ENCODE measurements at places on chromosomes 4 and X.

DNA sequence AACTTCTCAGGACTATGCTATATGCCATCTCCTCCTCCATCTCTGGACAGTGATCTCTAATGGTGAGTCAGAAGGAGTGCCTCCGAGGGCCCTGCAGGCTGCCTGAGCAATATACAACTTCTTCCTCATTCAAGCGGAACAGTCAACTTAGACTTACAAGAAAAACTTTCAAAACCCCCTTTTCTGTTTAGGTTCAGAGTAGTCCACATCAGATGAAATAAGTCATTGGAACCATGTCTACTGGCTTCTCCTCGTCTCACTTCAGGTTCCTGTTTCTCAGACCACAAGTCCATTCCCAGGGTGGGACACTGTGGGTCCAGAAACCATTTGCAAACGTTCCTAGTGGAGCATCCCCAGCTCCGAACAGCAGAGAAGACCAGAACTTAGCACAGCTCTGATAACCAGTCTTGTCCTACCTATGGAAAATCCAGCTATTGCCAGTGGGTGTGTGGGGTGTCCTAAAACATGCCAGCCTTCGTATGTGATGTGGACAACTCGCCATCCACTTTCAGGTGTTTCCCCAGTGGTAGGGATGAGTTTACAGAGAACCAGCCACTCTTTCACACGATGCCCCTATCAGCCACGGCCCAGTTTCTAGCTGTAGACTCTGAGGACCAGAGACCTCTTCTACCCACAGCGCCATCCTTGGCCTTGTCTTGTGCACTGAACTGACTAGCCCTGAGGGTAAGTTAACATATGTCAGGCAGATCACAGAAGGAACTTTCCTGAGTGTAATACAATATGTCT lies 32.7 kb upstream of the NKRF start:
- DNase-seq = no peak

GRCh38 chr4:10981576-10981975 lies 297.0 kb upstream of the CLNK start:
- no peak for DNase-seq

GRCh38 chr4:155617296-155617695 lies 49.4 kb upstream of the GUCY1A1 start:
- DNase-seq = no peak

GRCh38 chr4:185567381-185568376 lies 32.4 kb upstream of the PDLIM3 start:
- no peak for DNase-seq

- DNase-seq = no peak
Measured at GRCh38 chrX:44744799-44745198, 99.0 kb upstream of the DUSP21 start.

DNA sequence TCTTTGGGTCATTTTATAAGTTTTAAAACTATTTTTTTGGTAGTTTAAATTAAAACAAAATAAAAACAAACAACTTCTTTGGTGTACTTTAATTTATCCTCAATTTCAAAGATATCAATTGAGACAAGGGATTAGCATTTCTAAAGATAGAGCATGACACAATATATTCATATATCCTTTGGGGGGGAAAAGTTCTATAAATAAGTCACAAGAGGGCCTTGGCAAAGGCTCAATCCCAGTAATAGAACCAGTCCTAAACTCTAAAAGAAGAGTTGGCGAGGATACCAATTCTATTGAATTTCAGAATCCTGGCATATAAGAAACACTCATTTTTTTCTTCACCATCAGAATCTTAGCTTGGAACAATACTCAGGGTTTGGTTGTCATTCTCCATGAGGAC lies 89.7 kb downstream of the COL4A6 start:
- no peak for DNase-seq

GRCh38 chr4:185036019-185036418 lies 17.7 kb downstream of the HELT start:
- no peak for DNase-seq

- DNase-seq = peak; percentile 96
Measured at GRCh38 chr4:153344131-153345011, at the start of gene MND1. TSS of gene MND1 (plus strand) at chr4:153344688. CDS start at chr4:153344738, 50 bp downstream.

GRCh38 chr4:177401658-177402273 lies 40.5 kb downstream of the AGA start:
- DNase-seq = no peak

DNA sequence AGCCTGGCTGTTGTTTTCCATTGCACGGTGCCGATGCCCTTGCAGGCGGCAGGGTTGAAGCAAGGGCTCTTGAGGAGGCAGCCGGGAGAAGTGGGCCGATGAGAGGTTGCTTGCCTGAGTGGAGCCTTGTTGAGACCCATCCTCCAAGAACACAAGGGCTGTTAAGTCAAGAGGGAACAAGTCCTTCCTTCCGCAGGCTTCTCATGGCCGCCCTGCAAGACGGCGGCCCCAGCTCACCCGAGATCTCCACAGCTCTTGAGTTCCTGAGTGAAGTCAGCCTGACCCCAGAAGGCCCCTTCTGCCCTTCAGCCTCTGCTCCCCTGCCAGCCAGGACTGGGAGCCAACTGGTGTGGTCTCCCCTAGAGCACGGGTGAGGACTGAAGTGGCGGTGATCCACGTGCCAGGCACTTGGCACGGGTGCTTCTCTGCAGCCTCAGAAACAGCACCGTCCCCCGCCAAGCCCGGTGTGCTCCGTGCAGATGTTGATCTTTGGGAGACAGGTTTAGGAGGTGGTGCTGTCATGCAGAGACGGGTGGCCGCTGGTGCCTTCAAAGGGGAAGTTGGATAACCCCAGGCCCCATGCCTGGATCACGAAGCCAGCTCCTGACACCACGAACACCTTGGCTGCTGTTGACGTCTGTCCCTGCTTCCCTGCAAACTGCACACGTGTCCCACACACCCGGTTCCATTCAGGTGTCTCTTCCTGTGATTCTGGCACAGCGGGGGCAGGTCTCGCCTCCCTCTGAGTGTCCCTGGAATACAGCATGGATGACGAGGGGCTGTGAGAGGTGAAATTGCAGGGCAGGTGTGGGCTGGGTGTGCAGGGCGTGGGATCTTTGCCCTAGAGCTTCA lies 164.4 kb upstream of the PSAPL1 start:
- DNase-seq = no peak

DNA sequence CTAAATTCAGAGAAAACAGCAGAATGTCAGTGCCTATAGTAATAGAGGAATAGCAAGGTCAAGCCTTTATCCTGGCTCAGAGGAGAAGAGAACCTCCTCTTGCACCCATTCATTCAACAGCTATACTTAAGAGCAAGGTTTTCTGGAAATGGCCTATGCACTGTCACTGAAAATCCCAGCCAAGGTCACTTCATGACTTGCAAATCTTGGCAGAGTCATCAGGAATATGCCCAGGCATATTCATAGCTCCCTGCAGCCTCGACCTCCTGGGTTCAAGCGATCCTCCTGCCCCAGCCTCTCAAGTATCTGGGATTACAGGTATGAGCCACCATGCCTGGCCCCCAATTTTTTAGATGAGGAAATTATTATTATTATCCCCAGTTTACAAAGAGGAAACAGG lies 35.8 kb upstream of the NOCT start:
- no peak for DNase-seq

DNA sequence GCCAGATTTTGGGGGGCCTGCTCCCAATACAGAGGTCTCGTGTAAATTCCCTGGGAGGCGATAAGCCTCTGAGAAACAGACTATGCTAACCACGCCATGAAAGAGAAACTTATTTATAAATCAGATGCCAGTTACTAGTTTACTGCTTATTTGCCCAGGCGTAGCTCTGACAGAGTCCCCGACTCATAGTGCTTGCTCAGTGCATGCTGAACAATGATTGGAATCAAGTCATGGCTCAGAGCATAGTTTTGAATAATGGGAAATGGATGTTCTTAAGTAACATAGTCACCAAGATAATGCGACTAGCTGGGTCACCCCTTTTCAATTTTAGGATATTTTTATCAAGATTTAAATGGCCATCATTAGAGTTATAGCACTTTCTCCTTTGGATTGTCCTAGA lies 39.9 kb downstream of the HTT start:
- DNase-seq = no peak

DNA sequence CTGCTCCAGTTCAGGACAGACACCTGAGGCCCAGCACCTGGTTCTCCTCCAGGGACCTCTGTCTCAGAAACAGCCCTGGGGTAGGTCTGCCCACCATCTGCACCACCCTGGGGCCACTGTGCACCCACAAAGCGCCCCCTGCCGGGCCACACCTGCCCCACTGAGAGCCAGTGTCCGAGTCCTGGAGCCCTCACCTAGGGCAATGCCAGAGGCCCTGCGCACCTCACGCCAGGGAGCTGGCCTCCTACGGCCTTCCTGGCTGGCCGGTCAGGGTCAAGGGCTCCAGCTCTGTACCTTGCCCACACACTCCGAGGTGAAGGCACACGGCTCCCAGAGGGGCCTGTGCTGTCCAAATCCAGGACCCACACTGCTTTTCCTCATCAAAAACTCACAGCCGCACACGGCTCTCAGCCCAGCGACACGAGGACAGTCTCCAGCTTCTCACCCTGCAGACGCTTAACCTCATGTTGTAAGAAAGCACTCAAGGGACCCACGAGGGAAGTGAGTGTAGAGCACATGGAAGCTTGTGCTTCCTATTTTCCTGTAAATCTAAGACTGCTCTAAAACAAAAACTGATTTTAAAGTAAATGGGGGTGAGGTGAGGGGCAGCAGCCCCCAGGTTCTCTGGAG lies 5.4 kb downstream of the CTBP1 start:
- DNase-seq = no peak

DNA sequence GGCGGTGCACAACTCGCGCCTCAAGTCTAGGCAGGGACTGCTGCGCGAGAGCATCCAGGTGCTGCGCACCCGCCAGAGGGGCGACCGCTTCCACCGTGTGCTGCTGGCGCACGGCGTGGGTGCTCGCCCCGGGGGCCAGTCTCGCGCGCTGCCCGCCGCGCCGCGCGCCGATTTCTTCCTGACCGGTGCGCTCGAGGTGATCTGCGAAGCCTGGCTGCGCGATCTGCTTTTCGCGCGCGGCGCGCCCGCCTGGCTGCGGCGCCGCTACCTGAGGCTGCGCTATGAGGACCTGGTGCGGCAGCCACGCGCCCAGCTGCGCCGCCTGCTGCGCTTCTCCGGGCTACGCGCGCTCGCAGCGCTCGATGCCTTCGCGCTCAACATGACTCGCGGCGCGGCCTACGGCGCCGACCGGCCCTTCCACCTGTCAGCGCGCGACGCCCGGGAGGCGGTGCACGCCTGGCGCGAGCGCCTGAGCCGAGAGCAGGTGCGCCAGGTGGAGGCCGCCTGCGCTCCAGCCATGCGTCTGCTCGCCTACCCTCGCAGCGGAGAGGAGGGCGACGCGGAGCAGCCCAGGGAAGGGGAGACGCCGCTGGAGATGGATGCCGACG lies 1.3 kb downstream of the CHST7 start:
- DNase-seq = peak; percentile 51

DNA sequence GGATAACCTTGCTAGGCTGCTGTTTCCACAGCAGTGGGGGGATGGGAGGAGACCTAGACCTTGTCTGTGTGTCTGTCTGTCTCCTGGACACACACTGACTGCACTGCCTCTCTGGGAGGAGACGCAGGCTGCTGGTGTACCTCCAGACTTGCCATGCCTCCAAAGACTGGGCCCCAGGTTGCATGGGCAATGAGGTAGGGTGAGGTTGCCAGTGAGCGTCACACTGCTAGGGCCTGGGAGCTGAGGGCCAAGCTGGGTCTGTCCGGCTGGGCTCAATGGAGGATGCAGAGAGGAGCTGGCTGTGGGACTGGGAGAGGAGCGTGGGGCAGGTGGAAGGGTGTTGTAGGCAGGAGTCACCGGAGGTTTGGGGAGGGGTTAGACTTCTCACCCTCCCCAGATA lies 16.6 kb downstream of the MAGED2 start:
- DNase-seq = no peak

- DNase-seq = no peak
Measured at GRCh38 chr4:94933799-94934198, 176.0 kb downstream of the BMPR1B start.

- DNase-seq = no peak
Measured at GRCh38 chr4:82500435-82501153, 61.2 kb downstream of the TMEM150C start.

DNA sequence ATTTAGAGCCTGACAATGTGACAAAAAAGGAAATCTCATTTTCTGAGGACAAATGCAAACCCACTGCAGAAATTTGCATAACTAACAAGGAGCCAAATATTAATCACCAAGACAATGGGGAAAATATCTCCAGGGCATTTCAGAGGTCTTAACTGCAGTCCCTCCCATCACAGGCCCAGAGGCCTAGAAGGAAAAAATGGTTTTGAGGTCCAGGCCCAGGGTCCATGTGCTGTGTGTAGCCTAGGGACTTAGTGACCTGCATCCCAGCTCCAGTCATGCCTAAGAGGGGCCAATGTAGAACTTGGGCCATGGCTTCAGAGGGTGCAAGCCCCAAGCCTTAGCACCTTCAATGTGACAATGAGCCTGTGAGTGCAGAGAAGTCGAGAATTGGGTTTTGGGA lies 44.2 kb downstream of the P2RY10 start:
- DNase-seq = no peak

DNA sequence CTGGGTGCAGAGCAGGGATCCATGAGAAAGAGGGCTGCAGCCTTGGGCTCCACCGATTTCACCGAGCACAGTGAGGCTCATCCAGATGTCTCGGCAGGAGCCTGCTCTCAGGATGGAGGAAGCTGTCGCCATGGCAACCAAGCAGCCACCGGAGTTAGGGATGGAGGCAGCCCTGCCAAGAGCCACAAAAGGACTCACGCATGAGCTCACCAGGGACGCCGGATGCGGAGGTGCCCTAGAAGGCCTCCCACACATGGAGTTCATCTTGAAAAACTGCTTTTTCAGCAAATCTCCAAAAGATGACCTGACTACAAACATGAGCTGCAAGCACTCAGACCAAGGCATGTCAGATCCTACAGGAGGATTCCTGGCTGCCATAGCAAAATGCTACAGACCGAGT lies 90.7 kb downstream of the WFS1 start:
- peak; percentile 79 for DNase-seq

- DNase-seq = no peak
Measured at GRCh38 chr4:86497980-86498862, 95.9 kb upstream of the PTPN13 start.

DNA sequence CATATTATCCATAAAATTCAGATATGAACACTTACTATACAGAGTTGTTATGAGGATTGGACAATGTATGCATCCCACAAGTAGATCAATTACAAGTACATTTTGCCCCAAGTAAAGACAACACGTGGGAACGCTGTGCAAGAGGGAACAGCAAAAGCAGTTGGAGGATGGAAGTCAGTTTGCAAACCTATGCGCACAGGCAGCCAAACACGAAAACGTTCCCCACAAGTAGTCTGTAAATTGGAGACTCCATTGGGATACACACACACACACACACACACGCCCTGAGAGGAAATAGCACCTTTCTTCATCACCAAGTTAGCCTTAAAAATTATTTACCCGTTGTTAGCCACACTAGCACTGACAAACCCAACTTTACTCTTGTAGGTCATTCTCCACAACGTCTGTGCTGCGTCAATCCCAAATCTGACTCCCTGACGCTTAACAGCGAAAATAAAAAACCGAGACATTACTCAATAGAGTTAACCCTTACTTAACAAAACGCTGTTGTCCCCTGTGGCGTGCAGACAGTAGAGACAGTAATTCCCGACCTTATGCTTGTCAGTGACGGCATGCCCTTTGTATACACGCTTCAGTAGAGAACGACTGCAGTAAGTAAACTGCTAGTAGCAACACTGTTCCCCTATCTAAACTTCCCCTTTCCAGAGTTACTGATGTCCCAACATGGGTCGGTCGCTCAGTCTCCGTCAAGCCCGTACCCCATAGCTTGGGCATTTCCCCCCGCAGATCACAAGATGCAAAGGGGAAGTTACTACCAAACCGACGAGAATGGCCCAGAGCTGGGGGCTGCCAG lies 730 bp downstream of the MANBA start:
- peak; percentile 47 for DNase-seq
